ENCODE measurements at places on chromosomes 6 and 20. TPM values are rescaled to one million over a fixed set of nuclear protein-coding genes. Genes with fewer than 3 reads are reported as not detected.

The LPIN3 gene
- total RNA-seq, result 0.37 TPM

The PLAGL2 gene
- total RNA-seq, result 29.5 TPM

The SEC63 gene
- total RNA-seq, result 86.6 TPM

The BTNL2 gene
- not detected for total RNA-seq

The GHRH gene
- total RNA-seq, result not detected

DNA sequence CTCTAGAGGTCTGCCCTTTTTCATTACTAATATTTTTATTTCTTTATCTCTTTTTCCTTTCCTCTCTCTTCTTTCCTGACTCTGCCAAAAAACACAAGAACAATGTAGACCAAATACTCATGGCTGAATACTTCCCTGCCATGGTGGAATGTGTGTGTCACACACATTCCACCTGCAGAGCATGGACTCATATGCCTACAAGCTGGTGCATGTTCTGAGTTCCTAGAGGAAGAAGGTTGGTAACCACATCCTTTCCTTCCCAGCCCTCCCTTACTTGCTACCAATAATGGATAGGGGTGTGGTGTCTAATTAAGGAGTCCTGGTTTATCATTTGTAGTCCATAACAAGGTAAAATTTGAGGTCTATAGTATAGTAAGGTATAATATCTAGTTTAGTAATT is 15.2 kb upstream of the CST9L start:
- no peaks in the 10 kb centered on the region for H3K27me3 ChIP-seq
- no peak overlapping the region for H3K27ac ChIP-seq
- no peak for DNase-seq
- no peak overlapping the region for H3K4me3 ChIP-seq

DNA sequence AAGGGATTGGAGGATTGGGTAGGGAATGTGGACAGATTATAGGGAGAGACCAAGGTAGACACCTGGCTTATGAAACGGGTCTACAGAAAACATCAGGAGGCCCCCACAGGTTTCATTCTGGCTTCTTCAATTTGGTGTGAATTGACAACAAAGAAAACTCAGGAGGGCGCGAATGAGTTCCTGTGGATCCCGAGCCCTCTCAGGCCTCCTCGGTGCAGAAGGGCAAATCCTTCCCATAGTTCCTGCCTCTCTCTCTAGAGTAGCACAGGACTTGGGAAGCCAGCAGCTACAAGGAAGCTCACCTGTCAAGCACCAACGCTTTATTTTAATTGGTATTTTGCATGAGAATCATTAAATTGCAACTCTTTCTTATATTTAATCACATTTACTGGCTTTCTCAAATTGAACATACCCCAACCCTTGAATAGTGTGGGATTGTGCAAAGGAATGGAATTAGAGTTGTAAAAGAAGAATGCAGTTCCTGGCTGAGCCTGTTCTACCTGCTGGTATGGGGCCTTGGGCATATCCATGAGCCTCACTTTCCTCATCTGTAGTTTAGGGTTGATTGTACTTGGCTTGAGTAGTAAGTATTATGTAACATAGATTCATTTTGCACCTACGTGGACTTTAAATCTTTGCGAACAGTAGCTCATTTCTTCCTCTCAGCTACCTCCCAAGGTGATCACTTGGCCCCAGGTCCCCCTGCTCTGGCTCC is 56.4 kb upstream of the PHACTR2 start:
- H3K36me3 ChIP-seq, result no peaks in the 10 kb centered on the region
- no peak overlapping the region for H3K27ac ChIP-seq
- no peak overlapping the region for H3K4me3 ChIP-seq

DNA sequence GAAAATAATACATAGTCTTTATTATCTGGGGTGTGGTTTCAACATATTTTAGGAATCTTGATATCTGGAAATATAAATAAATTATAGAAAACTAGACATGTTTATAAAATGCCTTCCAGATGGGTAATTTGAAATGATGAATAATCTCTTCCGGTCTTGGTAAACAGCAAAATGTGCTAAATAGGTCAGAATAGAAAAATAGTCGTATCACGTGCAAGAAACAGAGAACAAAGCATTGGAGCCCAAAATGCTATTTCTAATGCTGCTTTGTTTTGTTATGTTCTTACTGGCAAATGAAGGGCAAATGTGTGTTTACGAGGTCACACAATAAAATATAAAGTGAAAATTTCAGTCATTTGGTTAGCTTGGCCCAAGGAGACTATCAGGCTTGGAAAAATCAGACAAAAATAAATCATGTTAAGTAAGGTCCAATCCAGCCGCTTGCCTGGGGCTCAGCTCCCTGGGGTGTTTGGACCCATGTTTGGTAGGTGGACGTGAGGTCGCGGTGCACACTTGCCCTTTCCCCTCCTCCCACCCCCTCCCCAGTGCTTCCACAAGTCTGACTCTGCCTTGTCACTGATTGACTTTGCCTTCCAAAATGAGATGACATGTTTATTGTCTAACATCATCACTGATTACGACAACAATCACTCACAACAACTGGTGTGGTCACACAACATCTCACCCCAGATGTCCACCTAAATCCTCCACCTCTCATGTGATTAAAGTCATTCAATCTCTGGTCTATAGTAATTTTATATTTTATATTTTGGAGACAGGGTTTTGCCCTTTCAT is 56.0 kb downstream of the RIN2 start:
- no peak overlapping the region for H3K4me3 ChIP-seq
- no peak for DNase-seq
- H3K27ac ChIP-seq, result no peak overlapping the region

- peak overlapping the region; percentile 6 for H3K4me3 ChIP-seq
- DNase-seq, result no peak
- H3K36me3 ChIP-seq, result no peaks in the 10 kb centered on the region
Observed at GRCh38 chr6:148700741-148701311, 46.0 kb upstream of the UST start.

- no peak for DNase-seq
- H3K27me3 ChIP-seq, result no peaks in the 10 kb centered on the region
- H3K4me3 ChIP-seq, result no peak overlapping the region
- no peaks in the 10 kb centered on the region for H3K4me1 ChIP-seq
- no peak overlapping the region for H3K27ac ChIP-seq
- no peaks in the 10 kb centered on the region for H3K36me3 ChIP-seq
Observed at GRCh38 chr20:24806705-24807676, 142.1 kb upstream of the CST7 start.

DNA sequence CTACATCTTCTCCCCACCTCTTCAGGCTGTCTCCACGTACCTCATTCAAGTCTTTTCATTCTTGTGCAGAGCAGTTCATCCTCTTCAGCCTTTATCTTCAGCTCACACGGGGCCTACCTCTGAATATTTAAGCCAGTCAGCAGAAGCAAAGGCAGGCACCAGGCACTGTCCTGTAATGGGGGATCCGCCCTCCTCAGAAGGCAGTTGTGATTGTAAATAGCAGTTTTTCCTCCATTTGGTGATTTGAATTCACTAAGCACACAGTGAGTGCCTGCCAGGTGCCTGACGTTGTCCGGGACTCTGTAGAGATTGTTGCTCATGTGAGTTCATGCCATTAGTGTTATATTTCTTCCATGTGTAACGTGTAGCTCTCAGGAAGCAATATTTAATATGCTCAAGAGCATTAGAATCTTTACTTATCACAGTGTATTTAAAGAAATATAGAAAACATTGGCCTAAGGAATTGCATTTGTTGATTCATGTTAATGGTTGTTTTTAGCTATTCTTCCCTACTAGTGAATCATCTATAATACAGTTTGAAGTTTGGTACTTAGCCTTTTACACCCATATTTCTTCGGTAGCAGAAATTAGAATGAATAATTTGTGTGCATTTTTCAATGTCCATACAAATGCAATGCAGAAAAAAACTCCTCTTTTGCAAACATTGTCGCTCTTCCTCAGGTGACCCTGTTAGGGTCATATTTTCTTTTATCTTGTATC is 17.9 kb downstream of the BPHL start:
- no peaks in the 10 kb centered on the region for H3K27me3 ChIP-seq
- H3K4me3 ChIP-seq, result no peak overlapping the region
- no peak overlapping the region for H3K27ac ChIP-seq

GRCh38 chr6:111823831-111824607 is 49.2 kb downstream of the FYN start:
- H3K4me3 ChIP-seq, result no peak overlapping the region
- peak overlapping the region; percentile 56 for H3K27ac ChIP-seq
- no peaks in the 10 kb centered on the region for H3K27me3 ChIP-seq

DNA sequence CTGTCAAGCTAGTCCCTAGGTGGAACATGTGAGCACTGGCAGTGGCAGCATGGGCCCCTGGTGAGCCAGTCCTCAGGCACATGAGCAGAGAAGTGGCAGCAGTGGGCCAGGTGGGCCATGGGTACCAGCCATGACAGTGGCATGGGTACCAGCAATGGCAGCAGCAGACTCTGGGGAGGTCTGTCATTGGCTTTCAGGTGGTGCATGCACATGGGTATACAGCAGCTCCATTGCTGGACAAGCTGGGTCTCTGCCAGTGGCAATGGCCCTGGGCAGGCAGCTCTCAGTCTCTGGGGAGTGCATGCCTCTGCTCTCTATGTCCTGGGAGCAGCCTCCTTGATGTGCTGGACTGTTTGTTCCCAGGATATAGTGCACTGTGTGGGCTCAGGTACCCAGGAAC is 65.3 kb downstream of the KAT14 start:
- no peak for DNase-seq
- H3K4me3 ChIP-seq, result no peak overlapping the region
- H3K4me1 ChIP-seq, result no peaks in the 10 kb centered on the region
- no peaks in the 10 kb centered on the region for H3K36me3 ChIP-seq

DNA sequence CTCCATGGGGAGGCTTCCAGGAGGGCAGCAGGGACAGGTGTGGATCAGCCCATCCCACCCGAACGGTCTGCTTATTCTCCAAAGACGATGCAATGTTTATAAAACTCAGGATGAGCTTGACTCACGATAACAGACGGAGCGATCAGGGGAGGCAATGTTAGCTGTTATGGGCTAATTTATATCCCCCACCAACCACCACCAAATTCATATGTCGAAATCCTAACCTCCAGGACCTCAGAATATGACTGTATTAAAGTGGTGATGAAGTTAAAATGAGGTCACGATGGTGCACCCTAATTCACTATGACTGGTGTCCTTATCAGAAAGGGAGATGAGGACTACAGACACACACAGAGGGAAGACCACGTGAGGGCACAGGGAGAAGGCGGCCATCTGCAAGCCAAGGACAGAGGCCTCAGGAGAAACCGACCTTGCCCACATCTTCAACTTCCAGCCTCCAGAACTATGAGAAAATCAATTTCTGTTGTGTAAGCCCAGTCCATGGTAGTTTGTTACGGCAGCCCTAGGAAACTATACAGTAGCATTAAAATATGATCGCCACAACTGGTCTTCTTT is 7.0 kb downstream of the ADTRP start:
- H3K27ac ChIP-seq, result no peak overlapping the region
- H3K36me3 ChIP-seq, result no peaks in the 10 kb centered on the region
- no peaks in the 10 kb centered on the region for H3K27me3 ChIP-seq
- H3K4me3 ChIP-seq, result no peak overlapping the region

DNA sequence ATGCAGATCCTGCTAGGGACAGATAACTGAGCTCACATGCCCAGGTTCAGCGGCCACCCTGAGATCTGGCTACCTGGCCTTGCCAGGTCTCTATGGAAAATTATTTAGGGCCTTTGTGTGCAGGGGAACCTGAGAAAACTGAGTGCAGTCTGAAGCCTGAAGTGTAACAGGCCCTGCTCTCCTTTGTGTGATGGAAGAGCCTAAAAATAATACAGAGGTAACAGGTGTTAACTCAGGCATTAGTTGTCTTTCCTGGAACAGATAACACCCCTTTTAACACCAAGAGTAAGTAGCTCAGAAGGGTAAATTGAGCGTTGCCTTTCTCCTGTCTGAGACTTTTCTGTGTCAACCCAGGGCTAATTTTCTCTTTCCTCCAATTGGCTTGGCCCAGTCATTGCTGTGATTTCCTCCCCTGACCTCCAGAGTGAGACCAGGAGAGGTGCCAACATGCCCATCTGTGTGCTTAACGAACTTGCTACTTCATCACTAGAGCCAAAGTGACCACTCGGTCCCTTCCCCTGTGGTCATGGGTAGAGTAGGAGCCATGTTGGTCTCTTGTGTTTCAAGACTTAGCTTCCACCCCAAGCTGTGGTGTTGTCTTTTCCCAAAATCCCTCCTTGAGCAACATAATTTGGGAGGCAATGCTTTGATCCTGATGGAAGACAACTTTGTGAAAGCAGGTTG is 304.4 kb upstream of the JAG1 start:
- no peaks in the 10 kb centered on the region for H3K27me3 ChIP-seq
- no peak overlapping the region for H3K27ac ChIP-seq
- H3K4me3 ChIP-seq, result no peak overlapping the region
- no peaks in the 10 kb centered on the region for H3K36me3 ChIP-seq

DNA sequence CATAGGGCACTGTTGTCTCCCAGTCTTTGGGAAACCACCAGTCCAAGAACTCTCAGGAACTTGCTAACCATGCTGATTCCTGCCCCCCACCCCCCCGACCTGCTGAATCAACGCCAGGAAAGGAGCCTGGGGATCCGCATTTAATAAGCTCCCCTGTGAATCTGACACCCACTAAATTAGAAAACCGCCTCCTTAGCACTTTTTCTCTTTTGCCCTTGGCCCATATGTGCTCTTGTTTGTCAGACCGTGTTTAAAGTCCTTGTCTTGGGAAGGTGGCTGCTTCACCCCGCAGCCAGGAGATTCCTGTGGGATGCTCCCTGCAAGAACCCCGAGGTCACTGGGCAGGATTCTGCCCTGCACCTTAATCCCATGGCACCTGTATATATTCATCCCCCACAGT is 15.7 kb upstream of the FOXP4 start:
- peaks cover 16% of the 10 kb centered on the region for H3K4me1 ChIP-seq
- no peak overlapping the region for H3K4me3 ChIP-seq
- no peaks in the 10 kb centered on the region for H3K36me3 ChIP-seq
- no peak for DNase-seq
- H3K27me3 ChIP-seq, result no peaks in the 10 kb centered on the region

- no peaks in the 10 kb centered on the region for H3K36me3 ChIP-seq
- H3K27ac ChIP-seq, result no peak overlapping the region
- no peak for DNase-seq
- H3K27me3 ChIP-seq, result no peaks in the 10 kb centered on the region
Observed at GRCh38 chr6:81606965-81607381, 145.5 kb downstream of the TENT5A start.
